ENCODE measurements at places on chromosomes 5 and 9.

GRCh38 chr5:23893561-23893960, 386.2 kb downstream of the PRDM9 start:
- no peak for DNase-seq

- DNase-seq = no peak
Observed at GRCh38 chr9:120177121-120177520, 402.8 kb downstream of the CDK5RAP2 start.

DNA sequence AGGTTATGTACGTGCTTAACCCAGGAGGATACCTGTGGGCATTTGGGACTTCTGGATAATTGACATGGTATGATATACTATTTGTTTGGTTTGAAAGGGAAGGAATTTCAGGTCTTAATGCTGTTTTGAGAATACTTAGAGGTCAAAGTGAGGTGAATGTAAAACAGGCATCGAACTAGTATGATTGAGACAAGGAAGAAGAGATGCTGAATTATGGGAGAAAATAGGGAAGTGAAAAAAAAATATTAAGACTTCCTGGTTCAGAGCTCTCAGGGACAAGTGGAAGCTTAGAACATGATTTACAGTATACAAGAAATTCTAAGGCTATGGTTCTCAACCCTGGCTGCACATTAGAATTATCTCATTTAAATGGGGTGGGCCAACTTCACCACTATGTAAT, 115.3 kb downstream of the CD180 start:
- DNase-seq = no peak

DNA sequence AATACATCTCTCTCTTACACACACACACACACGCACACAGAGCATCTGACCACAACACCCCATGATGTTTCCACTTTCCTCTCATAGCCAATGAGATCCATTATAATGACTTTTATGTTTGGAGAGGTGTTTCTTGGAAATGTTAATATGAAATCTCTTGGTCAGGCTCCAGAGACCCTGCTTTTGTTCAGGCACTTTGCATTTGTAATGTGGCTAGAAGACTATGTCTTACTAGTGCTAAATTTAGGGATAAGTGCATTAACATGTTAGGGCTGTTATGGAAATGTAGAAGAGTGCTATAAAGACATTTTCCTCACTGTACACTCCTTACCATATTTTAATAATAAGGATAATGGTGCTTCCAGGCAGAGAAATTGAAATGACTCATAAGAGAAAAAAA, 3.8 kb downstream of the CDH9 start:
- DNase-seq = no peak

DNA sequence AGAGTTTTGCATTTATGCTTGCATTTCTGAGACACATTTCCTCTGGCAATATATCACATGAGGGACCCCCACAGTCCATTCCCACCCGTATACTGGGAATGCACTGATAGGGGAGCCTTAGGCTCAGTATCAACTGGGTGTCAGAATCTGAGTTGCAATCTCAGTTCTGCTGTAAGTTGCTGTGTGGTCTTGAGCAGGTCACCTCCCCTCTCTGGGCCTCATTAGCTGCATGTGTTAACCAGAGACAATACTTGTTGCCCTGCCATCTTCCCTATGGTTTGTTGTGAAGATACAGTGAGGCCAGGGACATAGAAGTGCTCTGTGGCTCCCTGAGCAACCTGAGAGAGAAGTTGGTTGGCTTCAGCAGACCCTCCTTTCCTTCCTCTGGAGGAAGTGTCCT, 55.7 kb upstream of the TGFBR1 start:
- DNase-seq = no peak

DNA sequence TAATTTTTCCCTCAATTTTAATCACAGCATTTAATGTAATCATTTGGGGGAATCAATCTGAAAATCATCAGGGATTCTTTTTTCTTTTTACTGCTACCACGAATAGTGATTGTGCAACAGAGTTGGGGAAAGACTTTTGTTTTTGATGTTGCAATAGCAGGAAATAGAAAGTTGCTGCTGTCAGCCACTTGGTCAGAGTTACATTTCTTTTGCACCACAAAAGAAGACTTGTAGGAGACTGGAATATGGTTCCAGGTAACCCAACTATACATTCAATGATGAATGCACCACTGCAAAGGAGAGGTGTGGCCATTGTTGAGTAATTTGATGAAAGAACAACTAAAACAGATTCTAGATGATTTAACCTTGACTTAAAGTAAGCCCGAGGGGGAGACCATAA, 46.3 kb upstream of the PALM2AKAP2 start:
- peak; percentile 60 for DNase-seq

DNA sequence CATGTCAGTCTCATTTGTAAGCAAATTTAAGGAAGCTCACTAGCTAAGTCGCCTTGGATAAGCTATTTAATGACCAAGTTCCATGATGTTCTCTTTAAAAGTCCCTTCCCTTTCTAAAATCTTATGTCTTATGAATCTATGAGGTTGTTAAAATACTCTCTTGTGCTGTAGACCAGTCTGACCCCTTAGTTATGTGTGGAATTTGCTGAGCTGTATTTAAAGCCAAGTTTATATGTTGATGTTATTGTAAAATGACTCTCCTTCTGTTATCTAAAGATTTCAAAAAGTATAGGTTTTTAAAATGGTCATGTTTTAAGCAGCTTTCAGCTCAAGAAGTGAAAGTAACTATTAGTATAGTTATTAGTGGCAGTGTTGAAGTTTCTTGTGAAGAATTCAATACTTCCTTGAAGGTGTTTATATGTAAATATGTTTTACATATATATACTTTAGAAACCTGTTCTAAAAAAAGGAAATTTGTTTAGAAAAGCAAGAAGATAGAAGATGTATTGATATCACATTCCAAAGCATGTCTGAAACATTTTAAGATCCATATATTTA, 92.2 kb downstream of the CDC42SE2 start:
- peak; percentile 38 for DNase-seq

Data from OCI-M1 (cell line).